Activated CD4-positive, CD25-positive, alpha-beta regulatory T cell treated with anti-CD3 and anti-CD28 coated beads, Interleukin-2, amount 50 U/mL, for 72 hours (primary cell): ENCODE measurements at places on chromosomes 6 and 20.

- DNase-seq = no peak
Observed at GRCh38 chr6:127791779-127792528, 108.9 kb downstream of the THEMIS start.

DNA sequence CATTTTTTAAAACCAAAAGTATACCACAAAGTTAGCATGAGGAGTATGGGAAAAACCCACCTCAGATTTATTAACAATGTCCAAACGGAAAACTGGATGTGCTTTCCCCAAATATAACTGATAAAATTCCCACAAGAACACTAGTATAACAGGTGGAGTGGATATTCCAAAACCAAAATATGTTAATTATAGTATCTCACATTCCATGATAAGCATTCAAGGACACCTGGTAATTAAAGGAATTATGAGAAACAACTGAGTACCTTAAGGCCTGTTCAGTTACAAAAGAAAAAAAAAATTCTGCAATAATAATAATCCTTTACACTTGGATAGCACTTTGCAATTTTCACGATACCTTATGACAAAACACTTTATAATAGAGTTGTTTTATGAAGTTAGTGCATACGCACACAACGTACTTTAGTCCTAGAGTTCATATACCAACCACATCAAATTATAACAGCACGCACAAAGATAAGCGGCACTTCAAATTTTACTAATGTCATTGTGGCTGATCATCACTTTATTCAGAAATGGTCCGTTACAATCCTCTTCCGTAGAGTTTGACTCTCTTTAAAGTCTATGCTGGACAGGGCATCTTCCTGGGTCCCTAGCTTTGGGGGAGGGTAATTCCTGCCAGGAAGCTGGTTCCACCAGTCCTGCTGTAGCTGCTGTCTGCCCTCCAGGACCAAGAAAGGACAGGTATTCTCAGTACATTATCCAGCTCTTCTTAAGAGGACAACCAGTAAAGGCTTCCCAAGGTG, 1.7 kb downstream of the CDK19 start:
- no peak for DNase-seq

DNA sequence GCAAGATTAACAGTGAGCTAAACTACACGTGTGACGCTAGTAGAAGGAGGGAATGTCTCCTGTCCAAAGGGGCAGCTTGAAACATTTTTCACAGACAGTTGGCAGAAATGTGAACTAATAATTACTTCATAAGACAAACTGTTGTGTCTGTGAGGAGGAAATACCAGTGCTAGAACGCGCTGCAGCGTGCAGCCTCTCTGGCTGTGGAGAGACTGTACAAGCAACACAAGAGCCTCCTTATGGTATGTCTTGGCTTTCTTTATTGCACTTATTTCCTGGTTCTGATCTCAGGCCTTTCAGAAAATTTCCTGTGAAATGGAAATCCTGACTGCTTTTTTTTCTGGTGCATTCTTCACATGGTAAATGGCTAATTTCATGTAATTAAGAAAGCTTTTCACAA, 25.3 kb upstream of the TIAM2 start:
- no peak for DNase-seq

DNA sequence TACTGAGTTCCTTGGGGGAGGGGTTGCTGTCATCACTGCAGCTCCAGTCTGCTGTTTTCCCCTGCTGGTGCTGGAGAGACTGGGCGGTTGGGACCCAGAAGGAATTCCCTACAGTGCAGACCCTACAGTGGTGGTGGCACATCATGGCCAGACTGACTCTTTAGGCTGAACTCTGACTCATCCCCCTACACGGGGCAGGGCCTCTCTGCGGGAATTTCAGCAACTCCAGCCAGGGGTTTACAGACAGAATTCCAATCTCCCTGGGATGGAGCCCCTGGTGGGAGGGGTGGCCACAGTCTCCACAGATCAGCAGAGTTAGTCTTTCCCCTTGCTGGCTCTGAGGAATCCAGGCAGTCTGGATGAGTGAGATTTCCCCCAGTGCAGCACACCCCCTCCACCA, 46.9 kb upstream of the MAPK13 start:
- DNase-seq = no peak

GRCh38 chr6:21414065-21414464, 179.5 kb upstream of the SOX4 start:
- no peak for DNase-seq

- DNase-seq = no peak
Observed at GRCh38 chr6:170298688-170299087, 7.8 kb upstream of the DLL1 start.

- no peak for DNase-seq
Observed at GRCh38 chr6:71810880-71811279, 75.5 kb upstream of the RIMS1 start.

DNA sequence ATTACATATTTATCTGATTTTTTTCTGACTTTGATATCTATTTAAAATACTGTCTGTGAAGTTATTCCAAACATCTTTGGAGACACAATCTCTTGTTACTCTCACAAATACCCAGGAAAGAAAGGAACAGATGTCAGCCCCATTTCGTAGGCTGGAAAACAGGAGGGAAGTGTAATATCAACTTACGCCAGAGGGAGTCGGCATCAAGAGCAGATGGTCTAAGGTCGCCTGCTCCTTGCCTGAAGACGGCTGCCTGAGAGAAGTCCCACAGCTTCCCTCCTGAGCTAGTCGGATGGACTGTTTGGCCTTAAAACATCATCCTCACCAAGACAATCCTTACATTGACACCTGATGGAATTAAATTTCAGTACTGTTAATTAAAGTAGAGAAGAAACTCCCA, 13.4 kb downstream of the CST7 start:
- no peak for DNase-seq

GRCh38 chr6:166464068-166465002, 81.6 kb upstream of the MPC1 start:
- no peak for DNase-seq

DNA sequence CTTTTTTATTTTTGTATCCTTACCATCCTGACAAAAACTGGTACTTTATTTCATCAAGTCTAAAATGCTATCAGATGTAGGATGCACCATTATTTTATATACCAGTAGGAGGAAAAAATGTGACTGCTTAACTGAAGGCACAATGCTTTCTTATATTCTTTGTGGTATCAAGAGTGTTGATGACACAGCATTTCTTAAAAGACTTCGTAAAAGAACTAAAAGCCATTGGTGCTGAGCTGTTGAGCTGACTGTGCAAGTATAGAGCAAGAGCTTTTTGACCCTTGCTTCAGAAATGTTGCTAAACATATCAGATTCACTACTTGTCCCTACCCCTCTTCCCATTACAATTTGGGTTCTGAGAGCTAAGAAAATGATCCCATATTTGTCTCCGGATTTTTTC, 17.5 kb downstream of the SF3B5 start:
- DNase-seq = no peak
